ENCODE measurements at places on chromosomes 4 and X.

DNA sequence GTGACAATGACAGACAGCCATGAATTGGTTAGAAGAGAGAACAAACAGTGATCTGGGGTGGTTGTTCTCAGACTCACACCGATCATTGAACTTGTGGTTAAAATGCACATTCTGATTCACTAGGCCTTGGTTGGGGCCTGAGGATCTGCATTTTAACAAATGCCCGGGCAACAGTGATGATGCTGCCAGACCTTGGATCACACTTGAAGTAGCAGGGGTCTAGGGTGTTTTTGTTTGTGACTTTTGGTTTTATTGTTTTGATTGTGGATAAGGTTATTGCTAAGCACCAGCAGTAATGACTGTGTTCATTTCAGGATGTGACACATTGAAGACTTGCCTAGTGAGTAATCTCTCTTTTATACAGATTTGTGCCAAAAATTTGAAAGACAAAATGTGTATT, 36.5 kb downstream of the TXLNG start:
- DNase-seq: no peak

- no peak for DNase-seq
These were observed 118.9 kb downstream of the KLHL4 start for GRCh38 chrX:87636533-87636932.

DNA sequence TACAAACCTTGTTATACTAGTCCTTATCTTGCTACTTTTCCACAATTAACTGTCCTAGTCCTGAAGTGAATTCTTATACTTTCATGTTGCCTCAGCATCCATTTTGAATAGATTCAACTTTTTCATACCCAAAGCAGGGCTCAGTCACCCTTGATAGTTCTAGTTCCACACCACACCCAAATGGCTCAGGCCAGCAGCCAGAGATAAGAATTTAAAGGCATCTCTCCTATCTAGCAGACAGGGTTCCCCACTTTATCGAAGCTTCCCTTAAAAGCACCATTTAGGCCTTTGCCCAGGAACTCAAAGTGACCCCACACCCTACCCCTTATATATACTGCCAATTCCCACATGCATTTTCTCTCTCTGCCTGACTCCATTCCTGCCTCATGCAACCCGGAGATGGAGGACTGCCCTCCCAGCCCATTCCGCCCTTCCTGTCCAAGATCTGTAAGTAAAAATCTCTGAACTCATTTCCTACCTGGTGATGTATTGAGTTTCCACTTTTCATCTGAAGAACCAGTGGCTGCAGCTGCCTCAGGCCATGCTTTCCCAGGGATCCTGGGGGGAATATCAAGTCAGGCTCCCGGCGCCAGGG, 63.7 kb upstream of the TXK start:
- DNase-seq: no peak

DNA sequence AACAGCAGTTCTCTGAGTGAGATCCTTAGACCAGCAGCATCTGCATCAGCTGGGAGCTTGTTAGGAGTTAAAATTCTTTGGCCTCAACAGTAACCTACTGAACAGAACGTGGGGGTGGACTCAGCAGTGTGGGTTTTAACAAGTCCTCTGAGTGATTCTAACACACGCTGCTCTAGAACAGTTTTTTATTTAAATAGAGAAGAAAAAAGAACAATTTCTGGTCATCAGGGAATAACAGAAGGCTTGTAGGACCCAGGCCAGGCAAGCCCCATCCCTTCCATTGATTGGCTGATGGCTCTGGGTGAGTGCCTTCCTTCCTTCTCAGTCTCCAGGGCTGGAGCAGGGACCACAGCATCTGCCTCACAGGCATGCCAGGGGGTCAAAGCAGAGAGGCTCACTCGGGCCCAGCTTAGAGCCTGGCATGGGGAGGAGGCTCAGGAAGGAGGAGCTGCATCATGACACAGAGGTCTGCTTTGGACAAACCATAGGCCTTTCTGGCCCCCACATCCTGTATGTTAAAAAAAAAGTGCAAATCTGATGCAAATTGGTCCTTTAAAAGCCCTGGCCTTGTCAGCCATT, 56.7 kb downstream of the JAKMIP1 start:
- DNase-seq: no peak

- no peak for DNase-seq
These were observed 427.9 kb downstream of the SPRY1 start for GRCh38 chr4:123824524-123824923.

- DNase-seq: no peak
These were observed 145.7 kb downstream of the AMMECR1 start for GRCh38 chrX:110172215-110172614.

DNA sequence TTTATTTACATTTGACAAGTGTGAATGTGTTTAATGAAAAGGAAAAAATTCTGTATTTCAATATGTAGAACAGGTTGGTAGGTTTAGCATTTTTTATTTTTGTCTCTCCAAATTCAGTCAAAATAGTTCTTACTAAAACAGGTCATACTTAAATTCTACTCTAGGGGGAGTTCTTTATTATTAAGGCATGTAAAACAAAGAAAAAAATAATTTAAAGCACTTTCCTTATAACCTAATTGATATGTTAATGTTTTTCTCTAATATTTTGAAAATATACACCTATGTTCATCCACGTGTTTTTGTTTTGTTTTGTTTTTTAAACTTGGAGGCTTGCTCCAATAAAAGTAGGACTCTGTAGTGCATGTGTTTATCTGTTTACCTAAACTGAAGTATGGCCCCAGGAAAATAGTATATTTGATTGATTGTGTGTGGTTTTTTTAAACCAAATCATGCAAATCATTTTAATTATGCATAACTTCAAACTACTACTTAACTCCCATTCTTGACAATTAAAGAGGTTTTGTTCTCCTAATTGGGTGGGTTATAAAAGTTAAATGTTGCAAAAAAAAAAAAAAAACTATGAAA, 562.7 kb downstream of the RPA4 start:
- DNase-seq: no peak

- no peak for DNase-seq
These were observed 110.1 kb downstream of the SMIM20 start for GRCh38 chr4:26024079-26024478.

DNA sequence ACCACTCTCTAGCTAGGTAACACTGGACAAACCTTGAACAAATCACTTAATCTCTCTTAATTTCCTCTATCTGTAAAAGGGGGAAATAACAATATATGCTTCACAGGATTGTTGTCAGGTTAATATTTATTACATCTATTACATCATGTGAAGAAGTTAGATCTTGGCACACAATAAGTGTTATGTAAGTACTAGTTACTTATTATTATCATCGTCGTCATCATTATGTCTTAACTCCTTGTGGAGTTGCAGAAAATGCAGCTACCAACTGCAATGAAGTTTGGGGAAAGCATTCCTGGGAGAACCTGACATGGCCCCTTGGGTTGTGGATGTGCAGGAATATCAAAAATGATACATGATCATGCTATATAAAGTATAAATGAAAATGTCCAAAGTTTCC, 4.8 kb upstream of the JCHAIN start:
- DNase-seq: no peak

- DNase-seq: peak; percentile 6
These were observed 65.9 kb downstream of the EFNB1 start for GRCh38 chrX:68894513-68895340.

DNA sequence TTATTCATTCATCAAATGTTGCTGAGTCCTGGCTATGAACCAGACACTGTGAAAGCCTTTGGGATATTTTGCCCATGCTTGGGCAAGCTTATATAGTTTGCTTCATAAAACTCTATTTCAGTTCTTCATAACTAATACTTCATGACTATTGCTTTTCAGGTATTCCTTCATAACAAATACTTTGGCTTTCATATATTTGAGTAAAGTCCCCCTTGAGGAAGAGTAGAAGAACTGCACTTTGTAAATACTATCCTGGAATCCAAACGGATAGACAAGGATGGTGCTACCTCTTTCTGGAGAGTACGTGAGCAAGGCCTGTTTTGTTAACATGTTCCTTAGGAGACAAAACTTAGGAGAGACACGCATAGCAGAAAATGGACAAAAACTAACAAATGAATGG, 1.7 kb upstream of the AFP start:
- DNase-seq: no peak

GRCh38 chrX:19179389-19179788, 57.1 kb upstream of the ADGRG2 start:
- no peak for DNase-seq

DNA sequence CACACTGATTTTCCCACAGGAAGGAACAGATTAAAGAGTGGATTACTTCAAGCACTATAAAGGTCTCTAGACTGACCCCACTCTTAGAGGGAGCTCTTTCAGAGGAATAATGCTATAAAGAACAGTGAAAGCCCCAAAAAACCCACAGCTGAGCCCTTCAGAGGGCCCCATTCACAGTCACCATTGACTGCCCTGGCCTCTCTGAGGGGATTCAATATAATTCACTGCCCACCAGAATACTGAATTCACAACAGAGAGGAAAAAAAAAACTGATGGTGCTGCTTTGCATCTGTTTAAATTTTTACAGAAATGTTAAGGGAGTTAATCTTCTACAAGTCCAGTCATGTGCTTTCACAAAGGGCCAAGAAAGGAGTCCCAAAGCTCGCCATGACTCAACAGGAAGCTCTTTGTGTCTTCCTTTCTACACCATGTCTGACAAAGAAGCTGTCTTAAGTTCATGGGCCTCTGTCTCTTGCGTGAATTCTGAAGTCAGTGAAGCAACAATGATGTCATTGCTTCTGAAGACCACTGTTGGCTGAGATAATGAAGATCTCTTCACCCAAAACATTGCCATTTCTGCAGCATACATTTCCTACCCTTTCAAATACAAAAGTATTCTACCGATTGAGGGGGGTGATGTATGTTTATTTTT, 174.9 kb downstream of the ADAMTS3 start:
- DNase-seq: no peak

- no peak for DNase-seq
These were observed 13.4 kb downstream of the CCDC158 start for GRCh38 chr4:76407440-76408119.

GRCh38 chr4:169098532-169098931, 88.5 kb upstream of the CBR4 start:
- DNase-seq: no peak

DNA sequence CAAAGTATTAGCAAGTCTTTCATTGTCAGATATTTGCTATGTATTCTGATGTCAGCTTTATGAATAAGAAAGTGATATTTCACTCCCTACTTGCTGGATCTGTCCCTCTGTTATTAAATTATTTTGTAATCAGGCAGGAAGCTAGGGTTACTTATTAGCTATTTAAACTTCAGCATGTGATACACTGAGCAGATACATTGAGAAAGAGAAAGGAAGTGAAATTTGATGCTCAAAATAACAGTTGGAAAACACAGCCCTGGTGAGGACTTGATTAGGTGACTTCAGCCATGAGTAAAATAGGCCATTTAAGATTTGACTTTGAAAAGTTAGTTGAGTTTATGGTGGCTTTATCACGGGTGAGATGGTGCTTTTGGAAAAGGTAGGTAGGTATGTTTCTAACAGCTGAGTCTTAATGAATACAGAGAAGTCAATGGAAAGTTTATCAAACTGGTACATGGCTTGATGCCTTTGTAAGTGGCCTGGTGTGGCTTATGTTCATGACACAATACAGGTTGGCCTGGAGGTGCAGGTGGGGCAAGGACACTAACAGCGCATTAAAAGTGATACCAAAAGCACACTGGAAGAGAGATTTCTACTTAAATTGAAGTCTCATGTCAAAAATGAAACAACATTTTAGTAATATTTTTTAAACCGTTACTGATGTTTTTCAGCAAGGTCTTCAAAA, 321.2 kb upstream of the SPOCK3 start:
- no peak for DNase-seq

DNA sequence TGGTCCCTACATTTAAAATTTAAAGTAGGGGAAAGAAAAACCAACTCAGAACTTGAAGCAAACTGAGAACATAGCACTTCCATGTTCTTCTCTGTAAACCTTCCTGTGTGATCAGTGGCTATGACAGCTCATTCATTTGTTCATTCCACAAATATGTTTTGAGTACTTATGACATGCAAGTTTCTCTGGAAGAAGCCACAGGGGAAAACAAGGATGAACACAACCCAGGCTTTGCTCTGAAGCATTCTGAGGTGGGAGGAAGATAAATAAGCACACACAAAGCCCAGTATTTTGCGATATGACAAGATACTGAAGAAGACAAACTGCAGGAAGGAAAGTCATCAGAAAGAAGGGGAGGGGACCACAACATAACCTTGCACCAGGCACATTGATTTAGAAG, 96.4 kb downstream of the CHIC2 start:
- DNase-seq: no peak

DNA sequence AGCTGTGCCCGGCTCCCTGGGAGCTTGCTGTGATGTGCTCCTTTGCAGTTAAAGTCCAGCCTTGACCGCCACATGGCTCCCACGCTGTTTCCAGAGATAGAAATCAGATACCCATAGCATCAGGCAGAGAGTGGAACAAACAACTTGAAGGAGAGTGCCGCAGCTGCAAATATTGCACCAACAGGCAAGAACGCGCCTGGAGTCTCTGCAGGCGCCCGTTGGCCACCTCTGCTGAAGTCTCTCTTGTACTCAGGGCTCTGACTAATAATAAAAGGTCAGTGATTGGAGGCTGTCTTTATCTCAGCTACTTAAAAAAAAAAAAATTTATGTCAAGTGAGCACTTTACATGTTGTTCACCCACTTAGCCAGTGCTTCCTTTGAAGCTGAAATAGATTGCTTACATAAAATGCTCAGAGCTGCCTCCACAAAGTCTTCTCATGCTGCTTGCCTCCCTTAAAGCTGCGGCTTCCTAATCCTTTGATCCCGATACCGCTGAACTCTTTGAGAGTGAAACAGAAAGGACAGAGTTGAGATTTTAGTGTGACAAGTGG, 30.9 kb upstream of the TENM3 start:
- DNase-seq: no peak

DNA sequence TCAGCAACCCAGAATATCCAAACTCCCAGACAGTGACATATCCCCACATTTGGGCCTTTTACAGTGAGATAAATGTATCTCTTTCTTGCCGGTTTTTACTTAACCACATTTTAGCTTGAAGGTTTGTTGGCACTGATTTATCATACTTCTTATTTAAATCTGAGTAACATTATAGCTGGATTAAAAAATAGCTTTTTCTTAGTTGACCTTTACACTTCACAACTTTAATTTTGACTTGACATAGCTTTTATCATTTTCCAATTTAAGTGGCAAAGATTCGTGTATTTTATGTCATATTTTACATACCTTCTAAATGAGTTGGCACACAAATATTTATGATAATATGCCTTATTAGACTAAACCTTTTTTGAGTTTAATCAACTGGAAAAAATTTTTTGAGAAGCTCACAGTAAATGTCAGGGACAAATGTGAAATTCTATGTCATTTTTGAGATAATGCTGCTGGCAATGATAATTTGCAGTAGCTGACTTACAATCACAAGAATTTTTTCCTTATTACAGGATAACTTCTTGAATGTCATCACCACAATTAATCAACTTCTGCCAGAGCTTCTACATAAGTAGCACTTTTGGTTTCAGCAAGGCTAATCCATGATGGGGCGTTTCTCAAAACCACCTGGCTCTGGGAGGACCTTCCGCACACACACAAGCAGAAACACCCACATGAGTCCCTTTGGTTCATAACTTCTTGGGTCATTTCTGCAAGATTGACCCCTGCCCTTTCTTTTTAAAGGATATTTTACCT, 80.3 kb downstream of the SYTL5 start:
- no peak for DNase-seq

GRCh38 chrX:112746812-112747595, 67.3 kb upstream of the LHFPL1 start:
- DNase-seq: no peak

All from SHP77 treated with DMSO at 0.1 percent for 48 hours (cell line).